Iris pigment epithelial cell (primary cell): ENCODE measurements at places on chromosomes 16 and 17.

GRCh38 chr16:6888531-6888930, 444.1 kb upstream of the RBFOX1 start:
- DNase-seq: no peak

DNA sequence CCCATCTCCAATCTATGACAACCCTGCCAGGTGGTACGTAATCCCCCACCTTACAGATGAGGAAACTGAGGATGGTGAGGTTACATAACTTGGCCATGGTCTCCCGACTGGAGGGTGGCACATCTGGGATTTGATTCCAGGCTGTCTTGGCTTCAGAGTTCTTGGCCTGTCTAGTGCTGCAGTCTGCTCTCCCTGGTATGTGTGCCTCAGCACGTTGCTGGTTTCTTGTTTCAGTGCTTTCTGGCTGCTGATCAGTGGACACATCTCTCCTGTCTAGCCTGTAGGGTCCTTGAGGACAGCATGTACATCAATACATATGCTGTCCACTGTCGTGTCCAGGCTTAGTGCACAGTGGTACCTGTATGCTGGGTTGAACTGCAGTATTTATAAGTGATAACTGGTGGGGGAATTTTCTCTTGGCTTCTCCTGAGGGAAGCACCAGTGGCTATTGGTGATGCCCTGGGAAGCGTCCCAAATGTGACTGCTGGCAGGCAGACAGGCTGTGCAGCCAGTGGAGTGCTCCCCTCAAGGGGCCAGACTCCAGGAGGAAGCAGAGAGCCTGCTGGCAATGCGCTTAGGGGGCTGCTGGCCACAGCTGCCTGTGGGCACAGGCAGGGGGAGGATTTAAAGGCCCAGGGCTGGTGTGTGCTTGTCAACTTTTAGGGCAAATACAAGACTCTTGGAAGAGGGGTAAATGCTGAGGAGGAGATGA, 14.4 kb downstream of the CTRL start:
- DNase-seq: no peak

- peak; percentile 6 for DNase-seq
Measured at GRCh38 chr17:20095336-20096080, 86.3 kb downstream of the SPECC1 start.

DNA sequence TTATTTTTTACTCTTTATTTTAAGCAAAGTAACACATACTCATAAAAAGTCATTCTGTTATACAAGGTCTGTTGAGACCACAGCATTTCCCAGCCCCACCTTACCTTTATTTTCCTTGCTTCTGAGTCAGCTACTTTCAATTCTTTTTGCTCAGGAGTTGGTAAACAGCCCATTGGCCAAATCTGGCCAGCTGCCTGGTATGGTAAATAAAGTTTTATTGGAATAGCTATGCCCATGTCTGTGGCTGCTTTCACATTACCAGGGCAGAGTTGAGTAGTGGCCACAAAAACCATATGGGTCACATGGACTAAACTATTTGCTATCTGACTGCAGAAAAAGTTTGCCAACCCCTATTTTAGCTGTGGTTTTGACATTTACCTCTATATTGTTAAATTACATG, 3.4 kb upstream of the NSRP1 start:
- DNase-seq: peak; percentile 11

DNA sequence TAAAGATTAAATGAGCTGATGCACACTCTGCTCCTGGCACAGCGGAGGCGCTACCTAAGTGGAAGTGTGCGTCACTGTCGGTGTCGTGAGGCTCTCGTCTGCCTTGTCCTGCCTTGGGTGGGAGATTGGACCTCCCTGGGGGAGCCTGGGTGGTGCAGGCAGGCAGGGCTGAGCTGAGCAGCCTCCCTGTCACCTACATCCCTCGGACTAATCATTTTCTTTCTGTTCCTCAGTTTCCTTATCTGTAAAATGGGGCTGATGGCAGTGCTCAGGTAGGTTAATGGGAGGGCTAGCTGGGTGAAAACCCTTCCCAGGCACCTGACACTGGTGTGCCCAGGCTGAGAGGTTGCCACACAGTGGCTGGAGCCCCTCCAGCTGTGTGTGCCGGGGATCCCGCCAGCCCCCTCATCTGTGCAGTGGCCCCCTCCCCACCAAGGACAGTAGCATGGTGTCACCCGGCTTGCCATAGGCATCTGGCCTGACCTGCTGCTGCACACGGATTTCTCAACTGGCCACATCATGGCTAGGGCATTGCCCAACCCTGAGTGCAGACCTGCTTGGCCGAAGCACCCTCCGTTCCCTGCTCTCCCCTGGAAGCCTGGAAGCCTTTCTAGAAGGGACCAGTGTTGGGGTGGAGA, 4.3 kb downstream of the ADCY7 start:
- no peak for DNase-seq

GRCh38 chr17:12421077-12421476, 244.6 kb upstream of the MYOCD start:
- DNase-seq: no peak

DNA sequence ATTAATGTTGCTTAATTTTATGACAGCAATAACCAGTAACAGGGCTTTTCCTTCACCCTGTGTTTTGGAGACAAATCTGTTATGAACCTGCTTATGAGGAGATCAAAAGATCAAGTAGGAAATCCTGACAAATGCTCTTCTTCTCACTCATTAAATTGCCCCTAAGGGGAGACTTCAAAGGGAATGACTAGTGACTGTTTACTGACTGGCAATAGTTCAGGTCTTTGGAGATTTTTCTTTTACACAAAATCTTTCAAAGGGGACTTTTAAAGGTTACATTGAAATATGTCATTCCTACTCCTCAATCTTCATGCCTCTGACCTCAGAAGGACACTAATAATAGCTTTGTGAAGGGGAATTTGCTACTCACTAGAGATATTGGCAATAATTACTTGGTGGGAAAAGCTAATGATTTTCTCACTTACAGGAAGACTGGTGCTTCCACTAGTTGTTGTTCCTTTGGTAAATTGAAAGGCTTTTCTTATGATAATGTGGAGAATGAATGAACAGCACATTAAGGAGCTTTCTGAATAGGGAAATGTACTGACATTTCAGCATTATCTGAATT, 292.9 kb upstream of the CA10 start:
- DNase-seq: no peak

- DNase-seq: no peak
Measured at GRCh38 chr16:12584488-12585233, 219.0 kb downstream of the CPPED1 start.

- DNase-seq: no peak
Measured at GRCh38 chr17:80917716-80918560, 73.7 kb upstream of the CHMP6 start.

- no peak for DNase-seq
Measured at GRCh38 chr17:54339731-54340130, 517.0 kb downstream of the KIF2B start.

- DNase-seq: peak; percentile 88
Measured at GRCh38 chr16:51374346-51374745, 223.3 kb upstream of the SALL1 start.

- DNase-seq: no peak
Measured at GRCh38 chr17:56548661-56549060, 44.8 kb upstream of the NOG start.

DNA sequence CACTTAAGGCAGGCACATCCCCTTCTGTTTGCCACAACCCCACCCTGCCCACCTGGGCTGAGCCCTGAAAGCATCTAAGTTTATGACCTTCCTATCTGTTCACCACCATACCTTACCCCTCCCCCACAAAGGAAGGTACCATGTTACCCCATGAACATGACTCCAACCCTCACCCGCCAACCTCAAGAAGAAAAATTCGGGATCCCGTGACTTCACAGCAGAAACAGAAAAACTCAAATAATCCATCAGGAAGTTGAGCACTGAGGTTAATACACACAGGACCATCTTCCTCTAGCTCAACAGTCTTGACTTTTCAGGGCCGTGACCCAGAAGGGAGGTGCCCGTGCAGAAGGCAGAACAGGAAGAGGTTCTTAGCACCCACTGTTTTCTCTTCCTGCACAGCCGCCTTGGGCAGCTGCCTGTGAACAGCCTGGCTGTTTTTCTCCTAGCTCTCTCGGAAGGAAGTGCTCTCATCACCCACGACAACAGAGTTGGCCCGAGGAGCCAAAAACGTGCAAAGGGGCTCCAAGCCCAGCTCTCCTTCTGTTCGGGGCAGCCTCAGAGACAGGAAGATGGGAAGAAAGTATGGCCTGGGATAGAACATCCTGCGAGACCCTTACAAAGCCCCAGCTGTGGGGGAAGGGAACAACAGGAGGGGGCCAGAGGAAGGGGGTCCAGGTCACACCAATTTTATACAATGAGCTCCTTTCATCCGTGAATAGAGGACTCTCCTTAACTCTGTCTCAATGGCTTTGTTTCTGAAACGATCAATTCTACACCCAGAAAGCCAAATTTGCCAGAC, 101.1 kb downstream of the XYLT1 start:
- DNase-seq: no peak

GRCh38 chr17:79650861-79651260, 40.0 kb upstream of the RBFOX3 start:
- no peak for DNase-seq

- DNase-seq: no peak
Measured at GRCh38 chr17:3514873-3515272, 39.1 kb downstream of the ASPA start.

GRCh38 chr16:27401768-27402568, at the start of gene IL21R:
Gene IL21R, plus strand, starts transcription at chr16:27402174. Its CDS starts 27,898 bp downstream, at chr16:27430072.
- DNase-seq: peak; percentile 67

- peak; percentile 50 for DNase-seq
Measured at GRCh38 chr17:65557349-65558310, 3.8 kb downstream of the AXIN2 start.

DNA sequence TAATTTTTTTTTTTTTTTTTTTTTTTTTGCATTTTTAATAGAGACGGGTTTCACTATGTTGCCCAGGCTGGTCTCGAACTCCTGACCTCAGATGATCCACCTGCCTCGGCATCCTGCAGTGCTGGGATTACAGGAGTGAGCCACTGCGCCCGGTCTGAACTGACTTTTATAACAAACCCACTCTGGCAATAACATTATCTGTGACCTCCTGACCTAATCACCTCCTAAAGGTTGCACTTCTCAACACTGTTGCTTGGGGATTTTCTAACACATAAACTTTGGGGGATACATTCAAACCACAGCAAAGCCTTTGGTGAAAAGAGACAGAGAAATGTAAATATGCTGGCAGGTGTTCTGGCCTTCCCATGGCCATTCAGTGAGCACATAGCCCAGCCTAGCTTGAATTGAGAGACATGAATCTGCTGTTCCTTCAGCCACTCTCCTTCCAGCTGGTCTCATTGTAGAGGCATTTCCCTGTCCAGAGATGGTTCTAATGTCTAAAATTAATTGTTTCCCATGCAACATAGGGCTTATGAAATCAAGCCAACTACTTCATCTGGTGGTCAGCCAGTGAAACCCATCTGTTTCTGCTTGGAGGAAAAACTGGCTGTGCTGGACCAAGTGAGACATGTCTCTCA, 28.3 kb downstream of the LYRM1 start:
- no peak for DNase-seq

GRCh38 chr16:4291699-4292098, 18.9 kb upstream of the TFAP4 start:
- DNase-seq: no peak

- DNase-seq: peak; percentile 38
Measured at GRCh38 chr17:9843152-9844010, 17.7 kb downstream of the GLP2R start.

GRCh38 chr17:56708670-56709410, 115.3 kb downstream of the NOG start:
- no peak for DNase-seq

DNA sequence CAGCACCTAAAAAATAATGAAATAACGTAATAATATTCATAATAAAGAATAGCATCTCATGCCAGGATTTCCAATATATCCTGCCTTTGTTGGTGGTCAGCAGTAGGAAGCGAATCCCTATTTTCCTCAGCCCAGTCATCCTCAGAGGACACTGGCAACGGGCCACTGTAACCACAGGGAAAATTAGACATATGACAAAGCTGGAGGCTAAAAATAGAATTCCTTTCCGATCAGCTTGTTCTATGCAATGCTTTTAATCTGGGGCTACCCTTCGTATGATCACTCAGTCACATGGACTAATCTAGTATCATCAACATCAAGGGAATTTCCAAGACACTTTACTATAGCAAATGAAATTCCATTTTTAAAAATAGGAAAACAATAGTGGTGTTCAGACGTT, 246.9 kb upstream of the KCNJ16 start:
- DNase-seq: peak; percentile 54

- no peak for DNase-seq
Measured at GRCh38 chr16:84055366-84055765, 12.8 kb upstream of the SLC38A8 start.

- DNase-seq: no peak
Measured at GRCh38 chr16:1169285-1170075, 16.6 kb downstream of the CACNA1H start.
